Naive thymus-derived CD4-positive, alpha-beta T cell (primary cell): ENCODE measurements at places on chromosomes 16 and 17. TPM values are rescaled to one million over a fixed set of nuclear protein-coding genes. Genes with fewer than 3 reads are reported as not detected.

Gene CASKIN2
- 0.69 and 1.1 TPM in 2 replicates for total RNA-seq

Gene FOXF1
- total RNA-seq: not detected in 2 replicates

- DNase-seq: no peak
Measured at GRCh38 chr17:51373489-51374152, 113.3 kb downstream of the UTP18 start.

DNA sequence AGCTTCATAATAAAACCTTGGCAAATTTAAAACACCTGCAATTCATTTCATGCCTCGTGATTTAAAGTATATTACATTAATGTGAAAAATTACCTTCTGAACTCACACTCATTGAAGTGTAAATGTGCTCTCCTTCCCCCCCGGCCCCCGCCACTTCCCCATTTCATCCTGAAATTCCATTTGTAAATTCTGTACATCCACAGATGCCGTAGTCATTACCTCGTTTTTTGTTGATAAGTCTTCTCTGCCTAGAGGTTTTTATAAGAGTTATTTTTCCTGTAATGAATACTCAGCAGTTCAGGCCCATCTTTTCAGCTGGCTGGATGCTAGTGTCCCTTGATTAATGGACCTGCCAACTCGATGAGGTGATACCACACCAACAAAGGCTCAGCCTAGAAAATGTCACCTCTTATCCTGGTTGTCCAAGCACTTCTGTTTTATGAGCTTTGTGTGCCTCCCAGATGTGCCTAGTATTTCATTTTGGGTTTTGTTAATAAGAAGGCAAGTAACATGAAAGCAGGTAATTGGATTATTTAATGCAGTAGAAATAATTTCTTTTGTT, 64.8 kb upstream of the KIFC3 start:
- no peak for DNase-seq

DNA sequence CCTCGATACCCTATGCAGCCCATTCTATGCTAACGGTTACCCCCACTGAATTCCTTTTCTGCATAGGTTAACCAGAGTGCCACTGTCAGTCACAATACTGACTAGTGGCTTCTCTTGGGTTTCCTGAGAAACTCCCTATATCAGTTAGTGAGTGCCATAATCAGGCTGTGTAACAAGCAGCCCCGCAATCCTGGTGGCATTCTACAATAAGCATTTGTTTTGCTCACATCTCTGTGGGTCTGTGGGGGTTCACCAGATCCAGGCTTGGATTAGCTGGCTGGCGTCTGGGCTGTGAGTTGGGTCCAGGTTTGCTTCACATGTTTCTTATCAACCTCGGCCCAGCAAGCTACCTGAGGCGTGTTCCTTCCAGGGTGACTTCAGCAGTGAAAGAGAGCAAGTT, 42.4 kb downstream of the TMEM235 start:
- no peak for DNase-seq
